ENCODE measurements at places on chromosomes 16 and 17.

DNA sequence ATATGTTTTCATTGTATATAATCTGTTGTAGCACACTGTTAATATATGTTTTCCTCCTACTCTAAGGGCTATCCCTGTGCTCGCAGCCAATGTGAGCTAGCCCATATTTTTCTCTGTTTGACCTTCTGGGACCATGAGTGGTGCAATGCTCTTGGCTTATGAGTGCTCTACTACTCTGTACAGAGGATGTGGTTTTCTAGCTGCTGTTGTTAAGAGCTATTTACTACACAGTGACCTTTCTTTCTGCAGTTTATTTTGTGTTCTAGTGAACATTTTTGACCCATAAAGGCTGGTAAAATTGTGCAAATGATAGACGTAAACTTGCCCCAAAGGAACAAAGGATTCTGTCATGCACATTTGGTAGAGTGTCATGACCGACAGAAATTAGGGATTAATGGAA lies 84.1 kb upstream of the CPHXL start:
- DNase-seq: no peak

GRCh38 chr17:70857351-70857750 lies 688.0 kb downstream of the KCNJ2 start:
- no peak for DNase-seq

DNA sequence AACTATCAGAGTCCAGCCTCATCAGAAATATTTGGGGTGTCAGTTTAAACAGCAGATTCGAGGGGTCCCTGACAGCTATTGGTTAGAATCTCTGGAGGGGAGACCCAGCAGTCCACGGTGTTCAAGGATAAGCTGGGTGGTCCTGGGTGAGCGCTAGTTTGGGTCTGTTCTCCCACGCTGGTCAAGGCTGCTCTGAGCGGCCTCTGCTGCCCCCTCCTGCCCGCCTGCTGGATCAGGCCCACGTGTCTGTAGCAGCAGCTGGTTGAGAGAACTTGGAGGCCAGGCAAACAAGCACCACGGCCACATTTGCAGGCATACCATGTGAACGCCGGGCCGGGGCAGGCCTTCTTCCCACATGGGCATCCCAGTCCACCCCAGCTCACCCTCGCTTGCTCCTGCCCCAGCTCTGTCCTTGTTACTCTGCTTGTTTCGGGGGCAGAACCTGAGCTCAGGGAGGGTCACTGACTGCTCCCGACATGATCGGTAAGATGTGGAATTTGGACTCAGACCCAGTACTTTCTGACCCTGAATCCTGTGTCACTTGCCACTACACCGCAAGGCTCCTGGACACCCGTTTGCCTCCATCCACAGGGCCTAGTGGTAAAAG lies 7.4 kb downstream of the FOXF1 start:
- DNase-seq: peak; percentile 80

DNA sequence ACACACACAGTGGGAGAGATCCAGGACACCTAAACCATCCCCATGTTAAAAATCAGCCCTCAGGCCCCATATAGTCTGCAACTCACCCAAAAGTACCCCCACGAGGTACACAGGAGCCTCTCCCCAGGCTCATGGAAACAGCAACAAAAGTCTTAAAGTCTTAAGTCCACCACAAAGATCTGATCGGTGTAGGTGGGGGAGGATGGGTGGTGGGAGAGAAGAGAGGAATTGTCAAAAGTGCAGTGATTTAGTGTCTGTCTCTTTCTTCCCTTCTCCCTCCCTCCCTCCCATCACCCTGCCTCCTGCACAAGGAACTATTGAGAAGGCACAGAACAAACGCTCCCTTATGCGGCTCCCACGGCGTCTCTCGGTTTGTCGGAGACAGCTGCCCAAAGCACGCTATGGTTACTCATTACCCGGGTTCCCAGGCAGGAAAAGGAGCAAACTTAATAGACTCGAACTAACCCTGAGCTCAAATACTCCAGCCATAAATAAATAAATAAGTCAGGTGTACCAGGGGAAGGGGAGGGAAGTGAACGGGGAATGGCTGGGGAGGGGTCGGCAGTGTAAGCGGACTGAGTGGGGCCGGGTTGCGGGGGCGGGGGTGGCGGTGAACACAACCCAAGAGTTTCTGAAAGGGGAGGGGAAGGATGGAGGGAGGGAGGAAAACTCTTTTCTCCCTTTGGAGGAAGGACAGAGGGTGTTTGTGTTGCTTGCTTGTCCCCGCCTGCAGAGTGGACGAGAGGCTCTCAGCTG lies 477.4 kb downstream of the SLC39A11 start:
- DNase-seq: peak; percentile 57
